ENCODE measurements at places on chromosomes 6 and 20.

- no peak for DNase-seq
Measured at GRCh38 chr6:113596387-113597230, 260.5 kb upstream of the MARCKS start.

DNA sequence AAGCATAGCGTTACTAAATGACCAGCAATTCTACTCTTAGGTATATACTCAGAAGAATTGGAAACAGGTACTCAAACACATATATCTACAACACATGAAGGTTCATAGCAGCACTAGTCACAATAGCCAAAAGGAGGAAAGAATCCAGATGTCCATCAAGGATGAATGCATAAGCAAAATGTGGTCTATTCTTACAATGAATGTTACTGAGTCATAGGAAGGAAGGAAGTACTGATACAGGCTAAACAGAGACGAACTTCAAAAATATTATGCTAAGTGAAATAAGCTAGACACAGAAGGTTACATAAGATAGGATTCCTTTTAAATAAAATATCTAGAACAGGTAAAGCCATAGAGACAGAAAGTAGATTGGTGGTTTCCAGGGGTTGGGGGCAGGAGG, 93.5 kb downstream of the MAP3K7 start:
- DNase-seq: no peak

- no peak for DNase-seq
Measured at GRCh38 chr20:1818895-1819294, 76.3 kb upstream of the SIRPA start.

- DNase-seq: no peak
Measured at GRCh38 chr20:46671866-46672542, 17.2 kb downstream of the TP53RK start.

- no peak for DNase-seq
Measured at GRCh38 chr6:168916576-168917211, 337.0 kb downstream of the THBS2 start.

DNA sequence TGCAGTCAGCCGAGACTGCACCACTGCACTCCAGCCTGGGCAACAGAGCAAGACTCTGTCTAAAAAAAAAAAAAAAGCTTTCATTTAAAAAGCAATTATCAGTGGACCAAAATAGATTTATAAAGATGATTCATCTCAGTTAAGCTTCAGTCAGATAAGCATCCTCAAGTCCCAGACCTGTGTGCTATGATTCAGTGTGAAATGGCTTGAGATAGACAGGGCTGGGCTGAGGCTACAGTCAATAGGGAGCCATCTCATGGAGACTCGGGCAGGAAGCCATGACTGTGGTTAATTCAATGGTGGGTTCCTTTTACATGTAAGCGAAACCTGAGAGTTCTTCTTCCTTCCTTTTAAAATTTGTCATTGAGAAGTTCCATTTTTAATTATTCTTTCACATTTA, 276.0 kb downstream of the TFAP2A start:
- no peak for DNase-seq

DNA sequence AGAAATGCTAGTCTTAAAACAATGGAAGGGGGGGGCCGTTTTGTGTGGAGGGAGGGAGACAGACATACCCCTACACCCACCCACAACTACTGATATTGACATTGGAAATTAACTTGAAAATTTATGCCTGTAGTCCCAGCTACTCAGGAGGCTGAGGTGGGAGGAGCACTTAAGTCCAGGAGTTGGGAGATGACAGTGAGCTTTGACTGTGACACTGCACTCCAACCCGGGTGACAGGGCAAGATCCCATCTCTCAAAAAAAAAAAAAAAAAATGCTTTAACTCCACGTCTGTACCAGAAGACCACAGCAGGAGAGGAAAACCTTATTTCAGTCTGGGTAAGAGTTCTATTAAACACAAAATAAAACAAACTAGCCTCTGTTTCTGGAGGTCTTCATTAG, 2.2 kb downstream of the TBC1D20 start:
- DNase-seq: no peak

- no peak for DNase-seq
Measured at GRCh38 chr6:107061125-107062020, 33.4 kb downstream of the MTRES1 start.

- DNase-seq: no peak
Measured at GRCh38 chr6:150382171-150382570, 13.4 kb downstream of the IYD start.

- DNase-seq: peak; percentile 7
Measured at GRCh38 chr20:40741507-40742106, 52.6 kb upstream of the MAFB start.

GRCh38 chr6:149190224-149190831, 127.2 kb upstream of the TAB2 start:
- peak; percentile 48 for DNase-seq

GRCh38 chr6:106849676-106850332, 124.7 kb downstream of the CD24 start:
- no peak for DNase-seq

GRCh38 chr6:107114926-107115694, at the start of gene BEND3:
Gene BEND3, minus strand, starts transcription at chr6:107115515. Its CDS starts 16,230 bp downstream, at chr6:107099285.
- DNase-seq: peak; percentile 69

DNA sequence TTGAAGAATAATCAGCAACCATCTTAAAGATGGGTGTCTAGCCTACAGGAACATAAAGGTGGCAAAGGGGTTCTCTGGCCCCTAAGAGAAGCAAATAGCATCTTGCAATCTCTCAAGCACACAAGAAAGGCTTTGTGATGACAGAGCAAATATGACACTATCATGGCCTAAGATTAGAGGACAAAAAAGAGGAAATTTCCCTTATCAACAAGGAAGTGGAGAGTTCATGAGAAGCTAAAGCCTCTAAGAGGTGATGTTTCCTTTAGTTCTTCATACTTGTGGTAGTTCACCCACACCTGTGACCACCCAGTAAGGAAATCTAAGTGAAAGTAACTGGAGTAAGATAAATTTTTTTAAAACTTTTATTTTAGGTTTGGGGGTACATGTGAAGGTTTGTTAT, 88.4 kb downstream of the OLIG3 start:
- no peak for DNase-seq

DNA sequence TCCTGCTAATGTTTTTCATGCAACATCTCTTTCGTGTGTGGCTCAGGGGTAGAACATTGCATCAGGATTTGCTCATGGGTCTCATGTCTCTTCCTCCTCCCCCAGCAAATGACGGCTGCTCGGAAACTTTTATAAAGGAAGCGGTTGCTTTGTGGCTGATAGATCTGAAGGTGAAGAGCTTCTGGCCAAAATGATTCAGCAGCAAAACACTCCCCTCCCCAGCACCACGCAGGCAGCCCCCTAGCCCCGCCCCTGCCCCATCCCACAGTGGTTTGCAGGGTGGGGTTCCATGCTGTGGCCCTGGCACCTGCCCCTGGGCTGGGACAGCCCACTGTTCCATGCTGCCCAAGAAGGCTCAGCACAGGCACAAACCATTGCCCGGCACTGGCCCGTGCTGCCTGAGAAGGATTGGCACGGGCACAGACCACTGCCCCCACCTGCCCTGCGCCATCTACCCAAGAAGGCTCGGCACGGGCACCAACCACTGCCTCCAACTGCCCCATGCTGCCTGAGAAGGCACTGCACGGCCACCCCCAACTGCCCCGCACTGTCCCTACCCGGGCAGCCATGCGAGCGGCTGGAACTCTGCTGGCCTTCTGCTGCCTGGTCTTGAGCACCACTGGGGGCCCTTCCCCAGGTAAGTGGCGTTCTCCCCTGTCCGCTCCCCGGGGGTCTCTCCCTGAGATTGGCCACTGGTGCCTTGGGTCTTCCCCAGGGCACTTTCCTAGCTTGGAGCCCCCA, at the start of gene CST7:
Gene CST7 (plus strand): TSS at position 331 of the 741 bp plus-strand sequence. CDS start 237 bp downstream, at position 568.
- peak; percentile 85 for DNase-seq

DNA sequence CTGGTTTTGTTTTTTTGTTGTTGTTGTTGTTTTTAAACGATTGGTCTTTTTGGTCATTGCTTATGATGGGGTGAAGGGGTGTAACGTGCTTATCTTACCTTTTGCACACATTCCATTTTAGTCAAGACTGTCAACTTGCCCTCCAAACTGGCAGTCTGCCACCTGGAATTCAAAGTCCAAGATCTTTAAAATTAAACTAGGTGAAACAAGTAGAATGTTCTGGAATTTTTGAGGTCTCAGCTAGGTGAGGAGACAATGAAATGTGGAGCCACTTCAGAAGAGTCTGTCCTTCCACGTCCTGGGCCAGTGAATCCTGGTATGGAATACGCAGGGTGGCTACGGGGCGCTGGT, 344.6 kb downstream of the ZFAND3 start:
- no peak for DNase-seq

GRCh38 chr20:60095456-60095855, 137.2 kb downstream of the CDH26 start:
- no peak for DNase-seq

DNA sequence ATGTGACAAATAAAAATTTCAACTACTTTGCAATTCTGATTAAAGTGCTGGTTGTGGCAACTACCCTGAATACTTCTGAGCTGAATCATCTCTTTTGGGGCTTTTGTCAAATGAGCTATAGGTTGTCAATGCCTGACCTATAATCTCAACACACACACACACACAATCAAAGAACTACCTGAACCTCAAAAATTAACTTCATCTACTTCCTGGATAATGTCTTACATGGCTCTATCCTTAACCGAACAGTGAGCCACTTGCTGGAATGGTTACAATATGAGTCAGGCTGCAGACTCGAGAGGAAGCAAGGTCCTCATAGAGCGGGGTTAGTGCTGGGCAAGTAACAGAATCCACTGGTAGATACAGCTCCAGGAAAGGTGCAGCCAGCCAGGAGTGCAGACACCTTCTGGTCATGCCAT, 70.6 kb upstream of the DST start:
- DNase-seq: no peak

GRCh38 chr6:158810155-158811095, 8.7 kb downstream of the EZR start:
- DNase-seq: no peak

DNA sequence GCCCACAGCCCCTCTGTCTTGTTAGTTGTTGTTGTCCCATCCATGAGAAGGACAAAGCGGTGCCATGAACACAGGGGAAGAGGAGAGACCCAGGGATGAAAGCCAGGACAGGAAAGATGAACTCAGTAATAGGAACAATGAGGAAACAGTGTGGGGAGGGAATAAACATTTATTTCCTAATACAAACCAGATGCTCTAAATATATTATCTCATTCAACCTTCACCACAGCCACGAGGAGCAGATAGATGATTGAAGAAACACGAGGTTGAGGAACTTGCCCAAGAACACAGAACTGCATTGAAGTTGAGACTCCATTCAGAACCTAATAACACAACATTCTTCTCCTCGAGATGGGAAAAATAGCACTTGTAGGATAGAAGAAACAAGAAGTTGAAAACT, 53.0 kb upstream of the AIG1 start:
- DNase-seq: no peak

Data from activated CD4-positive, alpha-beta T cell treated with anti-CD3 and anti-CD28 coated beads for 4 hours (primary cell).